ENCODE measurements at places on chromosomes 16 and 17.

- DNase-seq, result no peak
Observed at GRCh38 chr17:35765756-35766488, 5.2 kb downstream of the C17orf50 start.

- DNase-seq, result peak; percentile 22
Observed at GRCh38 chr16:80656711-80657150, 115.9 kb downstream of the DYNLRB2 start.

GRCh38 chr16:3612510-3613466 is 1.4 kb upstream of the SLX4 start:
- DNase-seq, result no peak

- peak; percentile 59 for DNase-seq
Observed at GRCh38 chr16:27237219-27238015, 31.2 kb downstream of the NSMCE1 start.

DNA sequence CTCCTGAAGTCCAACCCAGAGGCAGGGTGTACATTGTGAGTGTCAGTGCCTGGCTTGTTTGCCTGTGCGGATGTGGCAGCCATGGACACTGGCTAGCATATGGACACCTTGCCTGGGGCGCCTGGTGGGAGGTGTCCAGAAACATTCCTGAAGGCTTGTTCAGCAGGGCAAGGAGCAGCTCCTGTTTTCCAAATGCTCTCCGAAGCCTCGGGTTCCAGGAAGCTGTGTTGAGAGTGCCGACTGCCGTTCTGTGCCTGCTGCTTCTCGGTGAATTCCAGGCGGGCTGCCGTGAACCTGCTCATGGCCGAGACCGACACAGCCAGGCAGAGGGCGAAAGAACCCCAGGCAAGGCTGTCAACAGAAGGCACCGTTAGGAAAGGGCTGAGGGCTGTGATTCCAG is 10.9 kb upstream of the DHRS7C start:
- no peak for DNase-seq

DNA sequence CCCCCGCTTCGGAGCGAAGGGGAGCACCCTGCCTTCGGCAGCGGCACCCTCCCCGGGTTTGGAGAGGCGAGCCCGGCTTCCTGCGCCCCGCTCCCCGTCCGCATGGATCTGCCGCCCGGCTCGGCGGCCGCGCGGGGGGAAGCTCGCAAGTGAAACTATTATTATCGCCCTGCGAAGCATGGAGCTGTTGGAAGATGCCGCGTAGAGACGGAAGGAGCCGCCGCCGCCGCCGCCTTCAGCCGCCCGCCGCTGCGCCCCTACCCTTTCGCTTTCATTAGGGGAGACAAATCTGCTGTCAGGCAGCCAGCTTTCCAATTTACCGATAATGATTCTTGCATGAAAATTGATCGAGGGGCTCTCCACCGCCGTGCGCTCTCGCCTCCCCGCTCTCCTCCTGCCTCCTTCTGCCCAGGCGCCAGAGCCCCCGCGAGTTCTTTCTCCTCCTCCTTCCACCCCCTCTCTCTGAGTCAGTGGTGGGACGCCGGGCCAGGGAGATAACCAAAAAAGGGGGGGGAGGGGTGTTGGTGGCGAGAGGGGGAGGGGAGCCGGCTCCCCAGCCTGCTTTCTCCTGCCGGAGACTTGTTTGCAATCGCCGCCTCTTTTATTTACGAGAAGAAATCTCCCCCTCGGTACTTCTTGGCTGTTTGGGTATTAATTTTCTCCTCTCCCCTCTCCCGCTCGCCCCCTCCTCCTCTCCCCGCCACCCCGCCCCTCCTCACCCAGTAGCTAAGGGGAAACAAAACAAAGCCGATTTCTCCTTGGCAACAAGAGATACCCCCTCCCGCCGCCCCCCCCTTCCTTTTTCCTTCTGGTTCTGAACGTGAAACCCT is 58.0 kb upstream of the GSE1 start:
- DNase-seq, result peak; percentile 54

DNA sequence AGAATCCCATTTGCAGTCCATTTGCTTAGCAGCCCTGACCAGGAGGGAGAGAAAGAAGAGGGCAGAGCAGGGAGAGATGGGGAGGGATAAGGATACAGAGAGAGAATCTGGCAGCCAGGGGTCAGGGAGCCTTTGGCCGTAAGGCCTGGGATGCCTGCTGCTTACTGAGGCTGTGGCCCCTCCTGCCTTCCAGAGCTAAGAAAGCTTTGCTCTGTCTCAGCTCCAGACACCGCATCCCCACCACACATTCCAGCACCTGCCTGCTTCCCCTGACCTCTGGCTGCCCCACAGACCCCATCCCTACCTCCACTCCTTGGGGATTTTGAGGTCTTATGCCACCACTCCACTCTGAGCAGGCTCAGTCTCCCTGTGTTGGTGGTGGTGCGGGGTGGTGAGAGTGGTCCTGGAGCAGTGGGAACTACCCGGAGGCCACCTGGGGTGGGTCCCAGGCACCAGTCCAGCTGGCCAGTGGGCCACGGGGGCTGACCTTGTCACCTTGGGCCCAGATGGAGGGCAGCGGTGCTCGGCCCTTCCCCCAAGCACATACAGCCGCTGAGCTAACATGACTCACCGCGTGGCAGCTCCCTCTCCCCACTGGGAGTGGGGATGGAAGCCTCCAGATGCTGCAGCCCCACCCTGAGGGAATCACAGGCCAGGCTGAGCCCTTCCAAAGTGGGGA is 58.3 kb downstream of the RAI1 start:
- DNase-seq, result no peak

GRCh38 chr17:41894791-41895331 is 23.9 kb downstream of the ACLY start:
- DNase-seq, result no peak

DNA sequence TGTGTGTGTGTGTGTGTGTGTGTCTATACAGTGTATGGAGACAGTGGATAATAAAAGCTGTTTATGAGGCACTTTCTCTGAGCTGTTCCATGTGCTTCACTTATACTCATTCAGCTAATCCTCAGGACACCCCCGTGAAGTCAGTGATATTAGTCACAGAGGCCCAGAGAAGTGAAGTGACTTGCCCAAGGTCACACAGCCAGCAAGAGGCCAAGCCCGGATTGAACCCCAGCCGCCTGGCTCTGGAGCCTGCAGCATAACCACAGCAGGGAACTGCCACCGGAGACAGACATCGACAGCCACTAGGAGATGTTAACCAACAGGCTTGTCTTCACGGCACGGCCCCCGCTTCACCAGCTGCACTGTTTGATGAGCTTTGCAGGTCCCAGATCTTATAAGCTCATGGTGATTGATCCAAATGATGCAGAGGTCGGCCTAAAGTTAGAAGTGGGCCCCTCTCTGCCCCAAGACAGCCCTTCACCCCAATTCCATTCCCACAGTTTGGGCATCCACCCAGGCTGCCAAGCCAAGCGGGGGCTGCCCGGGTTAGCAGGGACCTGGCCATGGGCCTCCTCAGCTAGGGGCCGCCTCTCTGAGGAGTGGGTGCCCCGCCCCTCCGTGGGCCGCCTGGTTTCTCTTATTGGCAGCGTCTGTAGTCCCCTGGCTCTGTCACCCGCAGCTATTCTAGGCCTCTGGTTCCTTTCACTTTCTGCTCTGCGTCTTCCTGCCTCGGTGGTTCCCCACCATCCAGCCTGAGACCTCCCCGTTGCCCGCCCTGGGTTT is 30.9 kb downstream of the SOCS1 start:
- DNase-seq, result peak; percentile 83

DNA sequence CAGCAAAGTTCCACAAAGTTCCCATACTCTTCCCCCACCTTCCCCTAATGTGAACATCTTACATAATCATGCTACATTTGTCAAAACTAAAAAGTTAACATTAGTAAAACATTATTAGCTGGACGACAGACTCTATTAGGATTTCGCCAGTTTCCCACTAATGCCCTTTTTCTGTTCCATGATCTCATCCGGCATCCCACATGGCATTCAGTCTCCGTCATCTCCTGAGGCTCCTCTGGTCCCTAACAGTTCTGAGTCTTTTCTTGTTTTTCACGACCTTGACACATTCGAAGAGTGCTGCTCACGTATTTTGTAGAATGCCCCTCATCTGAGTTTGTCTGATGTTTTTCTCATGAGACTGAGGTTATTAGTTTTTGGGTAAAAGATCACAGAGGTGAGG is 8.8 kb upstream of the MPRIP start:
- no peak for DNase-seq

DNA sequence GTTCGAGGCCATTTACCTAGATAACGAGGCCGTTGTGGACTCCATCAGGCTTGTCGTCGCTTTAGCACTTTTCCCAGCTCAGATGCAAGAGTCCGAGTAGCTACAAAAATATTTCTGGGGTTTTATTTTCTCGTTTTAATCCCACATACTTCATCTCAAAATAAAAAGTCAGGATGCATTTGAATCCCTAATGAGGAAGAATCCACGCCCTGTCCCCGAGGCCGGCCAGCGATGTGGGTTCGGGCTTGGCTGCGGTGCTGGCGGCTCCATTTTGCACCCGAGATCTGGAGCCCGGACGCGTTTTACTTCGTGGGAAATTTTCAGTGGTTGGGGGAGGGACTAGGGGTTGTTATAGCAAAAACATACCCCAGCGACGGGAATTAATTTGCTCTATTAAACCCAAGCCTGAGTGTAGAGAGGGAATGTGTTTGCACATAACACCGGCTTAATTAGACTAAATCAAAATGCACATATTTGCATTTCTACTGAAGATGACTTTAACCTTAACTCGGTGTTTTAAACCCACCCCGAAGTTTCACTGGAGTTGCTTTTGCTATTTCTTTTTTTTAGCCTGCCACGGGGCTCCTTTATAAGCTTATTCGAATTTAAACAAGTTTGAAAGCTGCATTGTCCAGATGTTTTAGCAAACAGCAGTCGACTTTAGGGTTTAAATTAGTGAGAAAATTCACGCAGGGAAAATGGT is 4.8 kb downstream of the IRX5 start:
- no peak for DNase-seq

Data from T-cell (primary cell).